ENCODE measurements at places on chromosomes 6 and 20.

- no peak for DNase-seq
These were observed 3.4 kb upstream of the GZF1 start for GRCh38 chr20:23358563-23358906.

GRCh38 chr20:17902531-17903083 lies 66.0 kb downstream of the SNX5 start:
- no peak for DNase-seq

GRCh38 chr20:47656318-47656717 lies 129.0 kb downstream of the SULF2 start:
- no peak for DNase-seq

DNA sequence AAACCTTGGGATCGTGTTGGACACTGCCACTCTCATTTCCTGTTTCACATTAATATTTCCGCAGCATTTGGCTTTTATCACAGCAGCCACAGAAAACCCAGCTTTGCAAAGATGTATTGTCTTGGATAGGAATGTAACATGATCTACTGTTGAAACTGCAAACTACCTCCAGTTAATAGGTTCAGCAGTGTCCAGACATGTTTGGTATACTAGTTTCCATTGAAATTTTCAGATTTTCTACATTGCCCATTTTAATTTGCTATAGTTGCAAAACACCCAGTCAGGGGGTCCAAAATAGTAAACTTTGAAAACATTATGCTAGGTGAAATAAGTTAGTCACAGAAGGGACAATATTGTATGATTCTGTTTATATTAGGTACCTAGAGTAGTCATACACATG lies 3.3 kb downstream of the ANKRD6 start:
- DNase-seq: no peak

GRCh38 chr6:84249724-84250123 lies 22.3 kb upstream of the CEP162 start:
- DNase-seq: no peak

DNA sequence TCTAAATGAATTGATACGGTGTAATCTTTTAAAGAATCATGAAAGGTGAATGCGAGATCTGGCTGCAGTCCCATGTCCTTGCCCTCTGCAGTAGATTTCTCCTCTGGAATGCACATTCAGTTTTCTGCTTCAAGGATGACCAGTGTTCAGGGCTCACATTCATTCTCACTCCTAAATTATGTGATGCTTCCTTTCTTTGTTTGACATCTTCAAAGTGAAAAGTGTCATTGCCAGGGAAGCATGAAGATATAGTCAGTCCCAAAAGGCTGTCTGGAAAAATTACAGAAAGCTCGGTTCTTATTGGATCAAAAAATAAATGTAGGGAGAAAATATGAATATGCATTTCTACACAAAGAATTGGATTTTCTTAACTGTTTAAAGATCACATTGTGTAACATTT lies 395.6 kb downstream of the NKAIN2 start:
- no peak for DNase-seq

DNA sequence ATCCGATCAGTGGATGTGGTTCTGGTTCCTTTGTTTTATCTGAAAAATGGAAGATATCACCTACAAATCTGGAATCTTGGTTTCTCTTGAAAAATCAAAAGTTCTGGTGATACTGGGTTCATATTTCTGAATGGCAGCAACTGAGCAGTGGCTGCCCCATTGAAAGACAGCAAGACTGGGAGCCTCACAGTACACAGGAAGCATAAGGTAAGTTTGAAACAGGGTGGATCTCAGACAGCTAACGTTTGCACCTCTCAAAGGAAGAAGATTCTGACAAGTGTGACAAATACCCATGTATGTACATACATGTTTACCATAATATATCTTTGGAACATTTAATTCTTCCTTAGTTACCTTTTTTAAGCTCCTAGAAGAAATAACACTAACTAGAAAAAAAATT lies at the start of gene SAMD3:
Gene SAMD3, minus strand, starts transcription at position 177 of the 400 bp plus-strand sequence. CDS start 7,678 bp downstream, outside the sequence.
- DNase-seq: no peak

DNA sequence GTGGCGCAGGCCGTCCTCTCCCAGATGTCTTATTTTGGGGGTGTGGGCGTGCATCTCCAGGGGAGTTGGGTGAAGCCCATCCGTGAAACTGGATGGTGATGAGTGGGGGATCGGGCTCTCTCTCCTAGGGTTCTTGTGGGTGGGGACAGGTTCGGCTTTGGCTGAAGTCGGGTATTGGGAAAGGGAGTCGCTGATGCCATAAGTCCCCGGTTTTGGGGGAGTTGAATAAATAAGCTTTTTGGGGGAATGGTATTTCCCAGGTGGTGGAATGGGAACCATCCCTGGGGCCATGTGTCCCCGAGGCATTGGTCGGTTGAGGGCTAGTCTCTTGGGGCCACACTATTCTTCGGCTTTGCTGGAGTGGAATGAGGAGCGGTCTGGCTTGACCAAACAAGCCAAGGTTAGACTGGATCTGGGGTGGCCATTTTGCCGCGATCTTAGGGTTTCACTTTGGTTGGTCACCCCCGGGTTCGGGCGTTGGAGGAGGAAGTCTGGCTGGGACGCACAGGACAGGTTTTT lies 481 bp downstream of the ZNF133 start:
- no peak for DNase-seq

GRCh38 chr6:106519460-106520394 lies 109.6 kb downstream of the RTN4IP1 start:
- peak; percentile 66 for DNase-seq

GRCh38 chr20:43968341-43969000 lies 53.8 kb downstream of the TOX2 start:
- no peak for DNase-seq

DNA sequence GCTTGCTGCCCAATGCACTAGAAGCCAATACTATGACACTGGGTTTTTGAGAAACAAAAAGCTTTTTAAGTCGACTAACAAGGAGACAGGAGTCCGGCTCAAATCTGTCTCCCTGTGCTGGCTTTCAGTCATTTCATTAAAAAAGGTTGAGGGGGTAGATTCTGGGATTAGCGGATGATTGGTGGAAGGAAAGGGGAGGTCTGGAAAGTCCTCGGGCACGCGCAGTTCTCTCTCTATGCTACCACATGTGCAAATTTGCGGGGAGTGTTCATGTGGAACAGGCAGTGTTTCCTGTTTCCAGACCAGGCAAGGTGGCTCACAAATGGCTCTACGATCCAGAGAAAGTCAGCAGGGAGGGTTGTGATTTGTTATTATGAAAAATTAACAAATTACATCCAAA lies 89.1 kb upstream of the TOX2 start:
- DNase-seq: no peak

DNA sequence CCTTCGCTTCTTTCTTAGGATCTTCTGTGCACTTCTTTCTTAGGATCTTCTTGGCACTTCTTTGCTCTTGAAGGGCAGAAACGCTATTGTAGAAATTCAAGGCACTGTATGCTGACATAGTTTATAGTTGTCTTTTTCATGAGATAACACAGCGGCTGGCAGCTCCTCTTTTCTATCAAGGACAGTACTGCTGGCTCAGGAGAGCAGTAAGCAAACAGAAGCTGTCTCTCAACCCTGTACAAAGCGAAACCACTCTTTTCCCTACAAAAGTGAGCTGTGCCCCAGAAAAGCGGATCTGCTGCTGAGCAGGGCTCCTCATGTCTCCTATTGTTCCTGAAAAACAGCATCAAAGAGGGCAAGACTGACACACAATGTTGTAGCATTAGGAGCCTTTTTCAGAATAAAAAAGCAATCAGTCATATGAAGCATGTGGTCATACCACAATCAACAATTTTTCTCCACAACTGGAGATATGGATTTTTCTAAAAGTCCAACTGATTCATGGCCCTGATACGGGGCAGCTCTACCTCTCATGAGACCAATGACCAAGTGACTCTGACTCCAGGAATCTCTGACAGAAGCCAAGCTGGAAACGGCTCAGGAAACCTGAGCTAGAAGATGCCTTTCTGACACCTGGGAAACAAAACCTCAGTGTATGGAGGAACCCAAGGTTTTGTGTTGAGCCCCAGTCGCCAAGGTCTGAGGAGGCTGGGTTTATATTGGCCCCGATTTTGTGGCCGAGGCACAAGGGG lies 255.9 kb downstream of the ESR1 start:
- no peak for DNase-seq

GRCh38 chr6:48560408-48560807 lies 449.4 kb upstream of the PTCHD4 start:
- no peak for DNase-seq

DNA sequence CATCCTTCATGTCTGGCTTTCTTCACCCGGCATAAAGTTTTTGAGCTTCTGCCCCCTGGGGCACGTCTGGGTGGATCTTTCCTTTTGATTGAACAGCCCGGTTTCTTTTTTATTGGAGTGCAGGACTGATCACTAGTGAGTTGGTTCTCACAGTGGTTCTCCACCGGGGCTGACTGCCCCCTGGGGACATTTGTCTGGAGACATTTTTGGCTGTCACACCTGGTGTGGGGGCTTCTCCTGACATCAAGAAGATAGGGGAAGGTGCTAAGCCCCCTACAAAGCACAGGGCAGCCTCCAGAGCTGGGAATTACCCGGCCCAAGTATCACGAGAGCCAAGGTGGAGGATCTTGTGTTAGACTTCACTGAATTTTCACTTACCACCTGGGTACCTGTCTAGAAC lies 25.7 kb upstream of the IRF4 start:
- DNase-seq: no peak

GRCh38 chr6:158620963-158621693 lies 23.4 kb downstream of the DYNLT1 start:
- DNase-seq: peak; percentile 7

DNA sequence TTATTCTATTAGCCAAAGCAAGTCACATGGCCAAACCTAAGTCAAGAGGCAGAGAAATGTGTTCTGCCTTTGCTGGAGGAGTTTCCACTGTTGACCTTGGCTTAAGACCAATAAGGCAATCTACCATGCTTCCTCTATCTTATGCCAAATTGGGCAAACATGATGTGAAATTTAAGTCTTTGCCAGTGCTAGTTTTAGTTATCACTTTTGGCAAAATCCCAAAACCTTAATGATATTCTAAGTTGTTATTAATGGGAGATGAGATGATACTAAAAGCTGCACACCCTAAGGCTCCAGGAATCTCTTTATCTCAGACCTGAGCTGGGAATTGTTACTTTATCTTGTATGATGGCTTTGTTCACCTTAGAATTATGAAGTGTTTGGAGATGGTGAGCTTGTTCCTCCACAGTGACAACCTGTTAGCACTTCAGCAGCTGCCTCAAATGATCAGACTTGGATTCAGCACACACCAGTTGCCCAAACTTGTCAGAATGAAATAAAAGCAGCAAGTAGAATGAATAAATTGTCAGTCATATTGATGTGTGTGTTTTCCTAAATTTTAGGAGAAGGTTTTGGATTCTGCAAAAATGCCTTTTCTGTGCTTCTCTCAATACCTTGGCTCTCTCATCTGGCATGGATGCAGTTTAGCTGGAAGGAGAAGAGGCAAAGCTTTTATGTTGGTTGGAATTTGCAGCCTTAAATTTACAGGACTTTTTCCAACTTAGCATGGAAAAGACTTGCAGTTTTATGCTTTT lies 49.3 kb downstream of the RIN2 start:
- DNase-seq: peak; percentile 24

All from body of pancreas (tissue), 4 donors.